ENCODE measurements at places on chromosomes 3 and 15.

DNA sequence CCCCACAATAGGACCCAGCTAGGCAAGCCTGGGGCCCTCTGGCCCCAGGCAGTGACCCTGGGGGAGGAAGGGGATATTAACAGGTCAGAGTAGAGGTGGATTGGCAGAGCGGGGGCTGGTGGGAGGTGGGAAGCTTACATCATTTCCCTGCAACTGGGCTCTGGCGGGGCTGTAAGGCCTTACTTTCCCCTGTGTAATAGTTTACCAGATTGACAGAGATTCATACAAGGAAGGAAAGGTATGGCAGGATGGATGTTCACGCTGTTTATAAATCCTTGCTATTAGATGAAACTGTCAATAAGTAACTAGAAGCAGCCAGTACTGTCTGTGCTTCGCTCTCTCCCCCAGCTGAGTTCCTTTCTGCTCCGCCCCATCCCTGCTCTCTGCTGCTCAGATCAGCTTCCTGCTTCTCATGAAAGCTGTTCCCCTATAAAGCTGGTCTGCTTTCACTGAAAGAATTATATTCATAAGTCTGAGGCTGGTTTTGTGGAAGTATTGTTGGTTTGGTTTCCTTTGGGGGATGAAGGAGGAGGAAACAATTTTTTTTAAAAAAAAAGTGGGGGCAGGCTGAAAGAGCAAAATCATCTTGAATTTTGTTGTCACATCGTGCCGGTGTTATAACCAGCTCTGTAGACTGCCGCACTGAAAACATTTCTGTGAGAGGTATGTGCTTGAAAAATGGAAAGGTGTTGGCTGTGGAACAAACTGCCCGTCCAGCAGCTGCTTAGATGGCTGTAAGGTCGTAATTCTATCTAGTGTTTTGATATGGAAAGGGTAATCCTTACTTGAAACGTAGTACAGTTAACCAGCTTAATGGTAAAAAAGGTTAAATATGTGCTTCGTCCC is 76.4 kb downstream of the BBX start:
- peak; percentile 25 for DNase-seq

- DNase-seq = no peak
Measured at GRCh38 chr15:36951731-36952247, 148.6 kb downstream of the MEIS2 start.

DNA sequence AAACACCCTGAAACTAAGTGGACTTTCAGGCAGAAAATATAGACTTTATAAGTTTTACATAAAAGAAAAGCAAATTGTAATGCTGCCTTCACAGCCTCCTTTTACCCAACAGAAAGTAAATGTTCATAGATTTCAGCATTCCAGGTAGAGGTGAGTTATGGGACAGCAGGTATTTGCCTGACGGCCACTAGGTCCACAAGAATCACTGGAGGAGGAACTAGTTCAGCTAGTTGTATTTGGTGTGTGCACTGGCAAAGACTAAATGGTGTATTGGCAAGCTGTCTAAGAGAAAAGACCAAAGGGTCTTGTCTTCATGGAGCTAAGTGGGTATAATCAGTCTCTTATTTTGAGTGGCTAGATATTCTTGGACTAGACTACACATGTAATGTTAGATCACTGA is 34.2 kb downstream of the ZNF654 start:
- no peak for DNase-seq

GRCh38 chr3:12182687-12183441 is 24.2 kb upstream of the TIMP4 start:
- no peak for DNase-seq

GRCh38 chr15:65344214-65344913 is 33.4 kb downstream of the IGDCC3 start:
- DNase-seq = no peak
